Posterior vena cava (tissue), 2 donors: ENCODE measurements at places on chromosomes 4 and X. TPM values are rescaled to one million over a fixed set of nuclear protein-coding genes. Genes with fewer than 3 reads are reported as not detected.
A peak's percentile ranks its signal among the peaks of the same experiment; 100 is the strongest.

GRCh38 chr4:113884655-113885054, 94.8 kb downstream of the ARSJ start:
- no peak for DNase-seq

- DNase-seq: no peak
Observed at GRCh38 chr4:37667197-37668100, 18.7 kb downstream of the RELL1 start.

GRCh38 chr4:1598206-1599025, 85.7 kb downstream of the FAM53A start:
- DNase-seq: peak; percentile 75

DNA sequence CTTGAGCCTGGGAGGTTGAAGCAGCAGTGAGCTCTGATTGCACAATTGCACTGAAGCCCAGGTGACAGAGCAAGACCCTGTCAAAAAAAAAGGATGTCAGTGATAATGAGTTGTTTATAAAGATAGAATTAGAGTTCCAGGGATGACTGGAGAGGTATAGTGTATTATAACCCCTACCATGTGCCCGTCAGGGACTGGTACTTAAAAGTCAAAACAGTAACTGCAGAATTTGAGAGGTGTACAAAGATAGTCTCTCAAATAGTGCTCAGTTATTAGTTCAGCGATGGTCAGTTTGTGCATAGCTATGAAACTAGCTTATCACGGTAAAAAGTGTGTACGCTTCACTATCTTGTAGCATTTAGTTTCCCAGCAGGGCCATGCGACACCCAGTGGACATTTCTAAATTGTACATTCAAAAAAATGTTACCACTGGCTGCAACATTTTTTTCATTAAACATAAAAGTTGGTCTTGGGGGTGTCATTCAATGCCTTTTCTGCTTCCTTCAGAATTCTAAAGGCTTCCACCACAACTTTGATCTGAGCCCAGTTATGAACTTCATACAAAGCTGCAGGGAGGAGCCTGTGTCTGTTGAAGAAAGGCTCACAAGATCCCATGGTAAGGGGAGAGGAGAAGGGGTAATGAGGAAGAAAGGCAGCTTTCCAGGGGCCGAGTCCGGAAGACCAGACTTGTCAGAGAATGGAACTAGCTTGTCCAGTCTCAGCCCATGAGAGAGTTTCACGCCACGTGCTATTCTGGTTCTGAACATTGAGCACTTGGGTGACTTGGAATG, 9.2 kb upstream of the GYG2 start:
- DNase-seq: peak; percentile 52

DNA sequence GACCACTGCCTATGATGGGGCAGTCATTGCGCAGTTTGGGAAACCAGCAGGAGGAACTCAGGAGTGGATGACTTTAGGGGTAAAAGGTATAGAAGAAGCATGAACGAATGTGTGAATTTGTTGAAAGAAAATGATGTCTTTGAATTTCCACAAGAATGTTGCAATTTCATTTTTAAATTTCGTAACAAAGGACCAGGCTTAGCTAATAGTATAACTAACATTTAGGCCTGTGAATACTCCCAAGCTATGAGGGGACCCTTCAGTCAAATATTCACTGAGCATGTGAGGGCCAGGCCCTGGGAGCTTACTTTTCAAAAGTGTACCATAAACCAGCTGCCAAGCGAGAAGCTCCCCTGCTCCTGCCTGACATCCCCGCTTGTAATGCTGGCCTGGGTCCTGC, 5.3 kb downstream of the MPC1L start:
- no peak for DNase-seq

- DNase-seq: peak; percentile 74
Observed at GRCh38 chr4:8278009-8278395, 8.4 kb downstream of the HTRA3 start.

DNA sequence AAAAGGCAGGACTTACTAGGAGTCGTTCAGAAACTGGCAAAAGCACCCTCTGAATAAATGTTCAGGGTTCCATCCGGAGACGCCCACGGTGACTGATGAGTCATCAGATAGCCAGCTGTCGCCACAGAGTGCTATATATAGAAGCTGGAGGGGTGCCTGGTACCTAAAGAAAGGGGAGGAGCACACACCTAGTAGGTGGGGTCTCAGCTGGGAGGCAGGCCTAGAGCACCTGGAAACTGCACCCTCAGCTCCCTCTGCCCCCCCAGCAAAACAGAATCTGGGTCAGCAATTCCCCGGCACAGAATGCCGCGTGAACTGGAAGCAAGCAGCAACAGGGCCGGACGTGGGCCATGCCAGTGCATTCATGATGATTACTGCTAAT, 242.0 kb downstream of the BCOR start:
- DNase-seq: no peak

DNA sequence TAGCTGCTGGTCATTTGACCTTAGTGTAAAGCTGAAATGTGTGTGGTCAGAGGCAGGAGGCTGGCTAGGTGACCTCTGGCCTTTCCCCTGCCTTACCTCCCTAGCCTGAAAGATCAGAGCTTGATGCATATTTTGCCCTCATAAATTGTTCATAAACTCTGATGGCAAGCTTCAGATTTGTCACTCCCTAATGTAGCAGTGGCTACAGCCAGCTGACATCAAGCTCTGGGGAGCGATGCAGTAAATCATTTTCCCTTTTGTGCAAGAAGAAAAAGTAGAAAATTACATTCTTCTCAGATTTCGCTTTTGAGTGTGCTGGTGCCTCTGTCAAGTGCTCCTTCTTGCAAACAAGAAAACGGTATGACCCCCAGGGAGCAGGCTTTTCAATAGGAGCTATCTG, 87.7 kb upstream of the MAGEA4 start:
- DNase-seq: no peak

DNA sequence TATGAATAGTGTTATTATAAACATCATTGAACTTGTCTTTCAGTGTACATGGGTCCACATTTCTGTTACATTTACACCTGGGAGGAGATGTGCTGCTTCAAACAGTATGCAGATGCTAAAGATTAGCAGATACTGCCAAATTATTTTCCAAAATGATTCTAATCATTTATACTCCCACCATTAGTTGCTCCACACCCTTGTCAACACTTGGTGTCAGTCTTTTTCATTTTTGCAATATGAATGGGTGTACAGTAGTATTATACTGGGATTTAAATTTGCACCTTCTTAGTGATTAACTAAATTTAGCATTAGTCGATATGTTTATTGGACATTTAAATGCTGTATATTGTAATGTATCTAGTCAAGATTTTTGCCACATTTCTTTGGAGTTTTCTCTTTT, 131.6 kb upstream of the GRID2 start:
- DNase-seq: no peak

DNA sequence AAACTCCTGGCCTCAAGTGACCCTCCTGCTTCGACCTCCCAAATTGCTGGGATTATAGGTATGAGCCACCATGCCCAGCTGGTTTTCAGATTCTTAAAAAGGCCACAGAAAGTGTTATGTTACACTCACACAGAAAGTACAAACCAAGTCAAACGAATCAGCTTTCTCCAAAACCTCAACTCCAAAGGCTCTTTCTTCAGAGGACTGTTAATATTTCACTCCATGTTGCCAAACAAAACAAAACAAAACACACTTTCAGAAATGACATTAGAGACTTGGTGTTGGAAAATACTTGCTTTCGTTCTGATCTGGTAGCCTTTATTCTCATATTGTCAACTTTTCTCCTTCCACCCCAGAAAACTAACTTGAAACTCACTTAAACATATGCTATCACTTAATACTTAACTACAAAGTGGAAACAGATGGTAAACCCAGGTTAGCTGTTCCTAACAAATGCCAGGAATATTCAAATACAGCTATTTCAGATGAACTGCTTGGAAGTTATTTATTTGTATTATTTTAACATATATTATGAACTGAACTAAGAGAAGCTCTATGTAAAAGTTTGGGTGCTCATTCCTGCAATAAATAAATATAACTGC, 34.7 kb downstream of the RLIM start:
- DNase-seq: no peak

GRCh38 chr4:125003840-125004239, 291.3 kb upstream of the ANKRD50 start:
- no peak for DNase-seq

The HPSE gene
- 2.8 TPM for total RNA-seq

The TFDP3 gene
- not detected for total RNA-seq

The MAGEC1 gene
- total RNA-seq: not detected

The AWAT1 gene
- total RNA-seq: not detected

The ADAMTS3 gene
- 6.2 TPM for total RNA-seq

The NPY2R gene
- 0.09 TPM for total RNA-seq

The VCX3B gene
- total RNA-seq: not detected

The VEGFD gene
- 2.7 TPM for total RNA-seq

The MXRA5 gene
- 6.3 TPM for total RNA-seq
